Colonic mucosa (tissue), 4 donors: ENCODE measurements at places on chromosomes 16 and 17. TPM values are rescaled to one million over a fixed set of nuclear protein-coding genes. Genes with fewer than 3 reads are reported as not detected.

- DNase-seq, result no peak
- no peaks in the 10 kb centered on the region for H3K36me3 ChIP-seq
- no peaks in the 10 kb centered on the region for H3K4me1 ChIP-seq
- peak overlapping the region; percentile 36 for H3K27ac ChIP-seq
Measured at GRCh38 chr17:39769974-39770587, 32.3 kb downstream of the GRB7 start.

GRCh38 chr17:61593426-61593825 is 2.4 kb upstream of the NACA2 start:
- no peak overlapping the region for H3K4me3 ChIP-seq
- H3K36me3 ChIP-seq, result no peaks in the 10 kb centered on the region
- H3K4me1 ChIP-seq, result no peaks in the 10 kb centered on the region
- H3K27ac ChIP-seq, result no peak overlapping the region
- DNase-seq, result no peak

GRCh38 chr17:21467196-21467595 is 91.0 kb downstream of the KCNJ12 start:
- H3K27ac ChIP-seq, result no peak overlapping the region
- H3K36me3 ChIP-seq, result no peaks in the 10 kb centered on the region
- H3K4me3 ChIP-seq, result no peak overlapping the region
- no peaks in the 10 kb centered on the region for H3K27me3 ChIP-seq
- H3K4me1 ChIP-seq, result no peaks in the 10 kb centered on the region

Gene APPBP2
- total RNA-seq, result 42.0 TPM

Gene CD300A
- total RNA-seq, result 3.1 TPM

Gene KRTAP16-1
- total RNA-seq, result not detected

Gene MYH11
- 770 TPM for total RNA-seq

GRCh38 chr16:68005786-68006286 is 6.6 kb upstream of the DPEP2 start:
- H3K4me3 ChIP-seq, result no peak overlapping the region
- H3K27me3 ChIP-seq, result no peaks in the 10 kb centered on the region
- no peaks in the 10 kb centered on the region for H3K36me3 ChIP-seq
- peak overlapping the region; percentile 55 for H3K27ac ChIP-seq
- no peaks in the 10 kb centered on the region for H3K4me1 ChIP-seq

DNA sequence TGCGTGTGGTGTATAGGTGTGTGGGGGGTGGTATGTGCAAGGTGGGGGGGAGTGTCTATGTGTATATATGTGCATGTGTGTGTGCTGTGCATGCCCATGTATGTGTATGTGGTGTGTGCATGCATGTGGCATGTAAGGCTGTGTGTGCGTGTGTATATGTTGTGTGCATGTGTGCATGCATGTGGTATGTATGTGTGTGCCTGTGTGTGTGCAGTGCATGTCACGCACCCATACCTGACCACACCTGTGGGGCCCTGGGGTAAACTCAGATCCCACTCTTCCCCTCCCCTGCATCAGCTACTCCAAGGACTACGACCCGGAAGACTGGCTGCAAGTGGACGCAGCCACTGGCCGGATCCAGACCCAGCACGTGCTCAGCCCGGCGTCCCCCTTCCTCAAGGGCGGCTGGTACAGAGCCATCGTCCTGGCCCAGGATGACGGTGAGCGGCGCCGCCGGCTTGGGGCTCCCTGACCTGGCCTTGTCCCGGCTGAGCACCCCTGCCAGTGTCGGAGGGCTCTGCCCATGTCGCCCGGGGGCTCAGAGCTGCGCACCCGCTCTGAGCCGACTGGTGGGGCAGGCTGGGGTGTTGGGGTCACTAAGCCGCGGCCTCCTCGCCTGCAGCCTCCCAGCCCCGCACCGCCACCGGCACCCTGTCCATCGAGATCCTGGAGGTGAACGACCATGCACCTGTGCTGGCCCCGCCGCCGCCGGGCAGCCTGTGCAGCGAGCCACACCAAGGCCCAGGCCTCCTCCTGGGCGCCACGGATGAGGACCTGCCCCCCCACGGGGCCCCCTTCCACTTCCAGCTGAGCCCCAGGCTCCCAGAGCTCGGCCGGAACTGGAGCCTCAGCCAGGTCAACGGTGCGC is 9.1 kb downstream of the SLC22A31 start:
- no peak for DNase-seq
- no peak overlapping the region for H3K4me3 ChIP-seq
- H3K27ac ChIP-seq, result no peak overlapping the region
- H3K27me3 ChIP-seq, result peaks cover 6% of the 10 kb centered on the region
- H3K4me1 ChIP-seq, result no peaks in the 10 kb centered on the region
- no peaks in the 10 kb centered on the region for H3K36me3 ChIP-seq

DNA sequence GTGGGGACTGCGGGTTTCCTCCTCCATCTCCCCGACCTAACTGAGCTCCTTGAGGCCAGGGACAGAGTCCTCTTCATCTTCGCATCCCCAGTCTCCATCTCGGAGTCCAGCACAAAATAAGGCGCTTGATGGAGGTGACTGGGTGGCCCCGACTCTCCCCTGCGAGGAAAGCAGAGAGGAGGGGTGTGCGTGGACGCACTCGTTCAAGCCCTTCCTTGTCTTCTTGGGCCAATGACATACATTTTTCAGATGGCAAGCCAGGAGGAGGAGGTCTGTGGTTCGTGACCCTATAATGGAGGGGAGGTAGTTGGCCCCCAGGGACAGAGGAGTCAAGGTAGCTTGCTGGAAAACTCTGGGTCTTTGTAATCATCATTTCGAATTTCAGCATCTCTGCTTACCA is 17.2 kb downstream of the CRISPLD2 start:
- no peak for DNase-seq
- no peaks in the 10 kb centered on the region for H3K27me3 ChIP-seq
- H3K4me1 ChIP-seq, result no peaks in the 10 kb centered on the region
- H3K27ac ChIP-seq, result peak overlapping the region; percentile 36
